Kidney tubule cell (primary cell): ENCODE measurements at places on chromosomes 6 and 20.

DNA sequence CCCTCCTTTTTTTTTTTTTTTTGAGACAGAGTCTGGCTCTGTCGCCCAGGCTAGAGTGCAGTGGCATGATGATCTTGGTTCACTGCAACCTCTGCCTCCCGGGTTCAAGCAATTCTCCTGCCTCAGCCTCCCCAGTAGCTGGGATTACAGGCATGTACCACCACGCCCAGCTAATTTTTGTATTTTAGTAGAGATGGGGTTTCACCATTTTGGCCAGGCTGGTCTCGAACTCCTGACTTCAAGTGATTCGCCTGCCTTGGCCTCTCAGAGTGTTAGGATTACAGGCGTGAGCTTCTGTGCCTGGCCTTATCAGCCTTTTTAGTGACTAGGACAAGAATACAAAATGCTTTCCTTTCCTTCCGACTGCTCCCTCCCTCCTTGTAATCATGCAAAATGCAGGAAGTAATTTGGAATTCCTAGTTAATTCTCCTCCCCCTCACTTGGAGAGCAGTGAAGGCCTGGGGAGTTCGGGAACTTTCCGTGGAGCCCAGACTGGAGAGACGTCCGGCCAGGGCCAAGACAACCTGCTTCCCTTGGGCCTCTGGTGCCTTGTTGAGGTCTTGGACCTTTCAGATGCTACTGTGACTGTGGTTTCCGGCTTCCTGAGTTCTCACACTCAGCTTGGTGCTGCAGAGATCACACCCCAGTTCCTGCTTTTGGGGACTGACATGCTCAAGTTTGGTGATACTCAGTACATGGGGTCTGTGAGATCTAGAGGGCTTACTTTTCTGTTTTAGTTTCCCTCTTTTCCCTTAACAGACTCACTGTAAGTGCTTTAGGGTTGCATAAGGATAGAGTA is 3.9 kb upstream of the PHF20 start:
- no peak for DNase-seq

- DNase-seq: no peak
These were observed 68.7 kb upstream of the TCF21 start for GRCh38 chr6:133820208-133820607.

- peak; percentile 43 for DNase-seq
These were observed 11.3 kb downstream of the NT5E start for GRCh38 chr6:85460921-85461797.

GRCh38 chr6:33417128-33417902 is 592 bp downstream of the CUTA start:
- DNase-seq: peak; percentile 81

DNA sequence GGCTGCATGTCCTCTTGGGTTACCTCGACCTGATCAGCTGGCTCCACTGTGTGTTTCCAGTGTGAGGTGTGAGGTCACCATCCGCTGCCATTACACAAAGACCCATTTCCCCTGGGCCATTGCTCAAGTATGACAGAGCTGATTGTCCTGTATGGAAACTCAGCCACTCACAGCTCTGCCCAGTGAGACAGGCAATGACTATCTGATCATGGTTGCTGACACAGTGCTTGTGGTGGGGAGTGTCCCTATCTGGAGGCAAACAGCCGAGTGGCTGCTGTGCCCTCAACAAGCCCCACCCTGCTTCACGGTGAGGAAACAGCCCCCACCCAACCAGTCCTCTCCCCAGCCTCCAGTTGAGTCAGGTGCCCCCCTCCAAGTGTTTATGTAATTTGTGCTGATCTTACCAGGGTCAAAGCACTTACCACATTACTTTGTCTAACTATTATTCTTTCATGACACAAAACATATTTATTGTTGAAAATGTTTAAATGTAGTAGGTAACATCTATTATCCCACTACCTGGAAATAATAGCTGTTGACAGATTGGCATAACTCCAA is 11.7 kb upstream of the MAPK13 start:
- DNase-seq: peak; percentile 70

DNA sequence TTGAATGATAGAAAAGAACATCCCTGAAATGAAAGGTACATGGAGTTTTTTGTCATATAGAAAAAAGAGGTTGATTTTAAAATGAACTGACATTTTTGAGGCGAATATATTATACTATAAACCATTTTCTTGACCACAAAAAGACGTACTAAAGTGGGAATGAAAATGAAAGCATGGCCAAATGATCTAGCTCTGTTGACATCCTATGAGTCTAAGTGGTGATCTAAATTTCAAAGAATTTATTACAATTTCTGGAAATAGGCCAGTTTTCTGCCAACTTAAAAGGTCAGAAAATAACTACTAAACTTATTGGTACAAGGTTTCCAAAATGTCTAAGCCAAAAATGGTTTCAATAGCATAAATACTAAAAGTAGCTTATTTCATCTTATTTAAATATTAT is 536.8 kb downstream of the EYS start:
- DNase-seq: peak; percentile 22

- DNase-seq: peak; percentile 17
These were observed 103.7 kb downstream of the MYO6 start for GRCh38 chr6:75852721-75853120.

GRCh38 chr6:126657561-126658175 is 317.8 kb downstream of the CENPW start:
- DNase-seq: peak; percentile 31

- DNase-seq: peak; percentile 96
These were observed 8.1 kb upstream of the OCSTAMP start for GRCh38 chr20:46558511-46558959.

DNA sequence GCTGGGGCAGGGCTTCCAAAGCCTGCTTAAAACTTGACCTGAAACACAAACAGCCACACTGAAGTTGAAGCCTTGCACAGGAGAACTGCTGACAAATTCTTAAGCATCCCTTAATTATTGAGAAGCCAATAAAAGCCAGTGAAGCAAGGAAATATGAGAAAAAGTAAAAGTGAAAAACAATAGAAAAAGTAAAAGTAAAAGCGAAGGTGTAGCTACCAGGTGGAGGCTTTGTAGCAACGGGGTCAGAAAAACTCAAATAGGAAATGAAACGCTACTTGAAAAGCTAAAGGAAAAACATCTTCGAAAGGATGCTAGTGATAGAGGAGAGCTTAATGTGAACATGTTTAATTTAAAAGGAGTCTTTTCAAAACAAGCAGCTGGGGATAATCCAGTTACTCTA is 97.4 kb downstream of the IRF4 start:
- DNase-seq: no peak

GRCh38 chr6:107342144-107342543 is 117.2 kb downstream of the PDSS2 start:
- no peak for DNase-seq

GRCh38 chr6:6890400-6890858 is 217.3 kb upstream of the RREB1 start:
- no peak for DNase-seq

- no peak for DNase-seq
These were observed 104.2 kb downstream of the NCOA3 start for GRCh38 chr20:47605673-47606413.

DNA sequence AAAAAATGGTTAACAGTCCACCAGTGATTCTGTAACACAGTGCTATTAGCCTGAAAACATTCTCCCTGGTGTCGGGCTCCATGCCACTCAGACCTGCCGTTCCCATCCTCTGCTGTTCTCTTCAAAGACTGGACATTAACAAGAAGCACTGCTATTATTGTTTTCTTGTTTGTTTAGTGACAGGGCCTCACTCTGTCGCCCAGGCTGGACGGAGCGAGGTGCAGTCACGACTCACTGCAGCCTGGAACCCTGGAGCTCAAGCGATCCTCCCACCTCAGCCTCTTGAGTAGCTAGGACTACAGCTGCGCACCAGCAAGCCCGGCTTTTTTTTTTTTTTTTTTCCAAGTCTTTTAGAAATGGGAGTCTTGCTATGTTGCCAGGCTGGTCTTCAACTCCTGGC is 9.6 kb downstream of the RMND1 start:
- DNase-seq: peak; percentile 21

DNA sequence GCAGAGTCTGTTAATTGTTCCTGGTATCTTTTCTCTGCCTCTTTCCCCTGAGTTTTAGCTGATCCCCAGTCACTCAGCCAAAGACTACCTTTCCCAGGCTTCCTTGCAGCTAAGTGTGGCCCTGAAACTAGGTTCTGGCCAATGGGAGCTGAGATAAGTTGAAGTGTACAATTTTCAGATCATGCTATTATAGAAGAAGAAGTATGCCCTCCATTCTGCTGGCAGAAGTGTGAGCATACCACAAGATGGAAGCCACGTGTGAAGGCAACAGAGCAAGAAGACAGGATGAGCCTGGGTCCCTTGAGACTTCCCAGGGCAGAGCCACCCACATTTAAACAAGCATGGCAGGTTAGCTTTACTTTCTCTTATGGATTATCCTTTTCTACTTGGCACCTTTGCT is 273.2 kb downstream of the HIVEP2 start:
- DNase-seq: no peak

- no peak for DNase-seq
These were observed 59.4 kb downstream of the GCNT2 start for GRCh38 chr6:10580570-10580969.

DNA sequence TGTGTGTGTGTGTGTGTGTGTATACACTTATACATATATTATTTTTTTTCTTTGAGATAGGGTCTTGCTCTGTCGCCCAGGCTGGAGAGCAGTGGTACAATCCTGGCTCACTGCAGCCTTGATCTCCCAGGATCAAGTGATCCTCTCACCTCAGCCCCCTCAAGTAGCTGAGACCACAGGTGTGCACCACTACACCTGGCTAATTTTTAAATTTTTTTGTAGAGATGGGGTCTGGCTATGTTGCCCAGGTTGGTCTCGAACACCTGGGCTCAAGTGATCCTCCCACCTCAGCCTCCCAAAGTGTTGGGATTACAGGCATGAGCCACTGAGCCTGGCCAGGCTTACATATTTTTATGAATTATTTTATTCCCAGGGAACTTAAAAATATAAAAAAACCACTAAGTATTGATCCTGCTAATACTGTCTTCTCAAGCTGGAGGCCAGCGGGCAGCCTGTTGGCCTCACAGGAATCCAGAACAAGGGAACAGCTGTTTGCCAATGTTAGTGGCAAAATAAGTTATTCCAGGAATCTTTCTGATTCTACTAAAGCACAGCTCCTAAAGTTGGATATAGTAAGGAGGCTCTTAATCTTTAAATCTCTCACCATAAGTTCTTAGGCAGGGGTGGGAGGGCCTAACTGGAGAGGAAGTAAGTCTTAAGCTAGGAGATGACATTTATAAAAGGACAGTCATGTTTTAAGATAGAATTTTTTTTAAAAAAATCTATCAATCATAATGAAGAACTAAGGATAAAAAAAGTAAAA is 135.5 kb upstream of the NUP153 start:
- no peak for DNase-seq

DNA sequence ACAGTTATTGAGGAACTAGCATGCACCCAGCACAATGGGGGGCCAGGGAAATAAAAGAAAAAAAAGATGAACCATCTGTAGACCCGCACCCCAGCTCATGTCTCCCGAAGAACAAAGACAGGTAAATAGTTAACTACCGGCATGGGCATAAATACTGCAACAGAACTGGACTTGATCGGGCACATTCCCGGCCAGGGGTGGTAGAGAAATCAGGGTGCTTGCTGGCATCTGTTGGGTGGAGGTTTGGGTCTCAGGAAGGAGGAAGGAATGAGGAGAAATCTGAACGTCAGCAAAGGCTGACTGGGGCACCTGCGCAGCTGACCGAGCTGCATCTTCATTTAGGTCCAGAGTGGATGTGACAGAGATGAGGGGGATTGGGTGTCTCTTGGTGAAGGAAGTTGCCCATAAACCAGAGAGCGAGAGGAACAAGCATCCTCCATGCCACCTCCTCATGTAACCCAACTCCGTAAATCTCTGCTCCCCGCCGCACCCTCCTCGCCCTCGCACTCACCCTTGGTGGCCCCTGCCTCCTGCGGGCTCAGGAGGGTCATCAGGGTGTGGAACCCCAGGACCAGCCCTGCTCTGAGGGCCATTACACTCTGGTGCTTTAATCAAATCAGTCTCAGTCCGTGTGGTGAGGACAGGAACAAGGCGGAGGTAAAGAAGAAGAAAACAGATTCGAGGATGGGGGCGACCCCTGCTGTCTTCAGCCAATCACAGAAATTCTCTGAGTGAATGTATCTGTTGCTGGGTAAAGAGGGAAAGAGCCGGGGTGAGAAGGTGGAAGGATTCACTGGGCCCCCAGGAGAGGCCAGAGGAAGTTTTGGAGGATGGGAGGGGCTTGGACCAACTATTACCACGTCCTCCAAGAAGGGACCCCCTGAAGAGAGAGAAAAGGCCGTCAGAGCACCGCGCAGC is at the start of gene HLA-DOA:
TSS of gene HLA-DOA (minus strand) at position 648 of the 918 bp plus-strand sequence.
- no peak for DNase-seq

DNA sequence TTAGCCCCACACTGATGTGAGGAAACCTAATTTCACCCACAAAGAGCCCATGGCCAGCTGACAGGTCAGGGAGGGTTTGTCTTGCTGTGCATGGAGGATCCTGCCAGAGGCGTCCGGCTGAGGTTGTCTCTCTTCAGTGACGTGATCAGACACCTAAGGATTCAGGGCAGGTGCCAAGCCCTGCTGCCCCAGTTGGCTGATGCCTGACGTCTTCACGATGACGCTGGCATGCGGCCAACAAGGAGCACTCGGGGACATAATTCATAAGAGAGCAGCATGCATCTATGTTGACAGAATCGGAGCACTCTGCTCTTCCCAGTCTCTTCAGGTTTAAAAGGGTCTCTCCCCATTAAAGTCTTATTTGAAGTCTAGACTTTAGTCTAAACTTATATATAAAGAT is 47.8 kb downstream of the PSMB1 start:
- no peak for DNase-seq

DNA sequence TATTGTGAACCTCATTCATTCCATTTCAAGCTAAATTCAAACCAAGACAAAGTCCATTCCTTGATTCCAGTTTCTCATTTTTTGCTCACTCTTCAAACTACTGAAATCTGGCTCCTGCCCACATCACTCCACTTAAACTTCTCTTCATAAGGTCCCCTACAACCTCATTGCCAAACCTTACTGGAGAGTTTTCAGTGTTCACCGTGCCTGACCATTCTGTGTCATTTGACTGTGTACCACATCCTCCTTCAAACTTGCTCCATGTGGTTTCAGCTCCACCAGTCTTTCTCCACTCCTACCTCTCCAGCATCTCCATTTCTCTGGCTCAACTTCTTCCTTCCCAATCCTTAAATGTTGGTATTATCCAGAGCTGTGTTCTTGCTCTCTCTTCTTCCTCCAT is 38.5 kb upstream of the TAB2 start:
- DNase-seq: no peak

DNA sequence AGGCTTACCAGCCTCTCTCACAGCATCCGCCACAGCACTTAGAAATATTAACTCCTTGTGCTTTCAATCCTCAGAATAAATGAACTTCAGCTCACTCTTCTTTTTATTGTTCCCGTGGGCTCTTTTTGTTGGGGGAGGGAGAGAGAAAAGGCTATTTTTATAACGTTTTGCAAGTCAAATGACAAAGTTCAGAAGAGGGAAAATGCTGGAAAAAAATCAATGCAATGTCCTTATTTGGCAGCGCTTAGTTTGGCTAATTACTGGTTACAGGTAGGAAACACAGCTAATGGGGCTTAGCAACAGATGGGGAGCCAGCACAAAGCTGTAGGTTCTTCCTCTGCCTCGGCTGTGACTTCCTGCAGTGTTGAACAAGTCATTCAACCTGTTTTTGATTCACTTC is 1067.0 kb upstream of the MAP3K7 start:
- no peak for DNase-seq

GRCh38 chr6:69784595-69785377 is 12.0 kb downstream of the LMBRD1 start:
- no peak for DNase-seq

GRCh38 chr20:38075161-38075998 is 41.8 kb downstream of the RPRD1B start:
- DNase-seq: no peak

- peak; percentile 37 for DNase-seq
These were observed 960 bp downstream of the TNFRSF6B start for GRCh38 chr20:63697357-63697867.

GRCh38 chr20:50095476-50096078 is 17.4 kb downstream of the UBE2V1 start:
- no peak for DNase-seq
